Substantia nigra (tissue), 51 donors: ENCODE measurements at places on chromosomes 4 and X.

- no peak for DNase-seq
These were observed 226.8 kb upstream of the LNX1 start for GRCh38 chr4:53818104-53818503.

DNA sequence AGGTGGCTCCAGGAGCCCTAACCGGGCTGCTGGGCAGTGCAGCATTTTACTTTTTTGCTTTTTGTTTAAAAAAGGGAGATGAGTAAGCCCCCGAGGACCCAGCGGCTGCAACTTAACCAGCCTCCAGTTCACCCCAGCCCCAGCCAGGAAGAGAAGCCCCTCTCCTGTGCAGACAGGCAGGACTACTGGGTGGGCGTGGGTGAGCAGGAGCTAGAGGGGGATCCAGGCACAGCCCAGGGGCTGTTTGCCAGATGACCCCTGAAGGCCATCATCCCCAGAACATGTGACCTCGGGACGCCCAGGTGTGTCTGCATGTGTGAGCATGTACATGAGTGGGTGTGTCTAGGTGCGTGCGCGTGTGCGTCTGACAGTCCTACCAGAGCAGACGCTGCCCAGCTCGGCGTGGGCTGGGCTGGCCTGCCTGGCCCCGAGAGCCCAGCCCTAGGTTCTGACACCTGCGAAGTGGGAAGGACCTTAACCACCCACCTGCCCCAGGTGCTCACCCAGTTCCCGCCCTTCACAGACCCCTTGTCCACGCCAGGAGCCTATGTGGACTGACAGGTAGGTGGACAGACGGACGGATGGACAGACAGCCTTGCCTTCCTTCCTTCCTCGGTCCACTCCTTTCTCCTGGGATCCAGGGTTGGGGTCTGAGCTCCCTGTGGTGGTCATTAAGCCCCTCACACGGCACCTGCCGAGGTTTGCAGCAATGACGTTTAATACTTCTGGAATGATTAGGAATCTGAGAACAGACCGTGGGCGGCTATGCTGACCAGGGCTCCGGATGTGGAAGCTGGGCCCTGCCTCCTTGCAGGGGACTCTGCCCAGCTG is 7.8 kb upstream of the HAUS3 start:
- DNase-seq: no peak

- DNase-seq: no peak
These were observed 166.9 kb upstream of the PCDH10 start for GRCh38 chr4:132982151-132982550.

GRCh38 chr4:14315129-14315528 is 687.2 kb upstream of the CPEB2 start:
- DNase-seq: no peak

- no peak for DNase-seq
These were observed 298.0 kb downstream of the DKK2 start for GRCh38 chr4:106738121-106738520.

DNA sequence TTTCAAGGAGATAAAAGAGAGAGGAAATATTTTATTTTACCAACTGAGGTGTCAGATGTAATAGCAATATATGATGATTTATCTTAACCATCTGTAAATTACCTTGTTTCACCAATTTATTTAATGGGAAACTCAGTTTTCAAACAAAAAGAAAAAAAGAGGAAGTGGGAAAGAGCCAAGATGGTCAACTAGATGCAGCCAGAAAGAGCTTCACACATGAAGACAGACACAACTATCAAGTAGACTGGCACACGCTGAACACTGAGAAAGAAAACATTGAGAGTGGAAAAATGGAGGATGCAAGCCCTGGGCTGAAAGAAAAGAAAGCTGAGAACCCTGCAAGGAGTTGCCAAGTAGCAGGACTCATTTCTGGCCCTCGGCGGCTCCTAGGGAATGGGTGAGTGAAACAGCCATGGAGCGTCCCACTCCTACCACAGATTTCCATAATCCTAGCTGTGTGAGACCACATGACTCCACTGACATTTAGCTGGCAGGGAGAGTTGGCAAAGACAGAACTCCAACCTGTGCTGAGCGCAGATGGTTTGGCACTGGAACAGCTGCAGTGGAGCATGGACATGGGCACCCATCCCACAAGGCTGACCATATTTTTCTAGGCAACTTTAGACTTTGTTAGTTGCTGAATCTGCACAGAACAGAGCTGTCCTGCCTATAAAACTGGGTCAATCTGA is 409.3 kb downstream of the FAM47B start:
- no peak for DNase-seq

GRCh38 chr4:21097026-21097425 is 396.8 kb downstream of the PACRGL start:
- DNase-seq: no peak
